HFFc6 (cell line): ENCODE measurements at places on chromosomes 4 and X. TPM values are rescaled to one million over a fixed set of nuclear protein-coding genes. Genes with fewer than 3 reads are reported as not detected.

Gene TDO2
- total RNA-seq, result not detected in 3 replicates

Gene DACH2
- not detected in 3 replicates for total RNA-seq

Gene C1QTNF7
- 0.15 TPM in 1 of 3 replicates, not detected in the others for total RNA-seq

Gene FABP2
- total RNA-seq, result not detected in 3 replicates

Gene GUCY1A1
- total RNA-seq, result not detected in 3 replicates

Gene HMGN5
- total RNA-seq, result 1.8 to 2.5 TPM (median 2.3 TPM) in 3 replicates

Gene ETDB
- total RNA-seq, result not detected in 3 replicates

Gene PNCK
- 0.38 to 0.43 TPM in 2 of 3 replicates, not detected in the other for total RNA-seq

Gene CENPVL1
- not detected in 3 replicates for total RNA-seq

Gene PPBP
- not detected in 3 replicates for total RNA-seq

Gene FAM53A
- total RNA-seq, result 2.6 to 4.4 TPM (median 4.3 TPM) in 3 replicates

Gene ZNF182
- 1.9 to 2.6 TPM (median 2.4 TPM) in 3 replicates for total RNA-seq

Gene CXCL10
- not detected in 3 replicates for total RNA-seq

Gene RHOXF2
- not detected in 3 replicates for total RNA-seq

Gene TLR6
- 0.76 to 1.2 TPM (median 1.2 TPM) in 3 replicates for total RNA-seq

Gene RTL3
- 0.46 to 0.51 TPM (median 0.51 TPM) in 3 replicates for total RNA-seq

Gene POU4F2
- not detected in 3 replicates for total RNA-seq

Gene ABCE1
- 86.4 to 101 TPM (median 89.9 TPM) in 3 replicates for total RNA-seq

Gene GAB3
- 0.05 to 0.30 TPM in 2 of 3 replicates, not detected in the other for total RNA-seq

Gene PGAM4
- 0.48 TPM in 1 of 3 replicates, not detected in the others for total RNA-seq

Gene VEGFC
- 303 to 345 TPM (median 342 TPM) in 3 replicates for total RNA-seq

Gene AGTR2
- not detected in 3 replicates for total RNA-seq

Gene SMR3B
- not detected in 3 replicates for total RNA-seq

Gene LGI2
- not detected in 3 replicates for total RNA-seq

Gene GAGE12H
- total RNA-seq, result not detected in 2 replicates
